ENCODE measurements at places on chromosomes 12 and 14.
A peak's percentile ranks its signal among the peaks of the same experiment; 100 is the strongest.

- no peak for DNase-seq
Observed at GRCh38 chr12:95877622-95878021, 18.9 kb downstream of the SNRPF start.

DNA sequence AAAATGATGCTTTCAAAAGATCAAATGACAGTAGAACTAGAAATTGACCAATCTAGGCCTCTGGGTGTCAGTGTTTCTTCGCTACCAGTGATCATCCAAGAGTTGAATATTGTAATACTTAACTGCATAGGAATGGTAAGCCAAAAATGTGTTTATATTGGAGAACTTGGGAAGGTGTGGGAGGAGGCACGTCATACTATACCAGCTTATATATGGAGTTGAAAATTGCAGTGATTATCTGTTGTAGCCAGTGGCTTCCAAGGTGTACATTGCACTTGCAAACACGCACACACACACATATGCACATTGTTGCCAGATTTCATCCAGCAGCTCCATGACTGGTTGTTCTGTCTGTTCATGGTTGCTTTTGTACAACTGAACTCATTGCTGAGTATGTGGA lies 36.1 kb downstream of the EID3 start:
- no peak for DNase-seq

DNA sequence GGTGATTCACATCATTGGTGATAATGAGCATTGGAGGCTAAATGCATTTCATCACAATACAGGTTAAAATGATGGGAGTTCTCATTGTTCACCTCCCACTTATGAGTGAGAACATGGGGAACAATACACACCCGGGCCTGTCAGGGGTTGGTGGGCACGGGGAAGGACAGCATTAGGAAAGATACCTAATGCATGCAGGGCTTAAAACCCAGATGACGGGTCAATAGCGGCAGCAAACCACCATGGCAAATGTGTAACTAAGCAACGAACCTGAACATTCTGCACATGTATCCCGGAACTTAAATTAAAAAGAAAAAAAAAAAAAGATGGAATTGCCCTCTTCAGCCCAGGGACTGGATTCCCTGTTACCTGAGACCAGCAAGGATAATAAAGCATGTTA lies 2.3 kb upstream of the LUM start:
- peak; percentile 71 for DNase-seq

DNA sequence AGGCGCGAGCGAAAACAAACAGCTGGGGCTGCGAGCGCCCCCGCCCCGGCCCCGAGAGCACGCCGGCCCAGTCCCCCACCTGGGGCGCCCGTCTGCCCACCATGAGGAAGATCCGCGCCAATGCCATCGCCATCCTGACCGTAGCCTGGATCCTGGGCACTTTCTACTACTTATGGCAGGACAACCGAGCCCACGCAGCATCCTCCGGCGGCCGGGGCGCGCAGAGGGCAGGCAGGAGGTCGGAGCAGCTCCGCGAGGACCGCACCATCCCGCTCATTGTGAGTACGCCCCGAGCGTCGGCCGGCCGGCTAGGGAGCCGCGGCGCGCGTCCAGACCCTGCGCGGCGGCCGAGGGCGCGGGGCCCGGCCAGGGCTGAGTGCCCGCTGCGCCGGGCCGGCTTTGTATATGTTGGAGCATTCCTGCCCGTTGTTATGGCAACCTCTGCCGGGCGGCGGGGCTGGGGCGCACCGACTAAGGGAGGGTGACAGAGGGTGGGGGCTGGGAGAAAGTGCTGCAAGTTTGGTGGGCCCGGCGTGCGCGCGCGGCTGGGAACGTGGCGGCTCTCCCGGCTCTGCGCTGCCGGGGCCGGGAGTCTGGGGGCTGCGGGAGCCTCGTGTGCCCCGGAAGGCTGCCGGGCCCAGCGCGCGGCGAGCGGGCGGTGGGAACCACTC lies 367 bp downstream of the GALNT16 start:
- peak; percentile 83 for DNase-seq

GRCh38 chr12:52204931-52205505 lies 13.2 kb upstream of the KRT80 start:
- DNase-seq = peak; percentile 53

GRCh38 chr12:56568146-56568545 lies 46.5 kb downstream of the RBMS2 start:
- DNase-seq = no peak

- DNase-seq = peak; percentile 83
Observed at GRCh38 chr12:126874427-126875026, 1392.4 kb upstream of the TMEM132C start.

- DNase-seq = no peak
Observed at GRCh38 chr14:88194531-88194930, 128.5 kb downstream of the KCNK10 start.

DNA sequence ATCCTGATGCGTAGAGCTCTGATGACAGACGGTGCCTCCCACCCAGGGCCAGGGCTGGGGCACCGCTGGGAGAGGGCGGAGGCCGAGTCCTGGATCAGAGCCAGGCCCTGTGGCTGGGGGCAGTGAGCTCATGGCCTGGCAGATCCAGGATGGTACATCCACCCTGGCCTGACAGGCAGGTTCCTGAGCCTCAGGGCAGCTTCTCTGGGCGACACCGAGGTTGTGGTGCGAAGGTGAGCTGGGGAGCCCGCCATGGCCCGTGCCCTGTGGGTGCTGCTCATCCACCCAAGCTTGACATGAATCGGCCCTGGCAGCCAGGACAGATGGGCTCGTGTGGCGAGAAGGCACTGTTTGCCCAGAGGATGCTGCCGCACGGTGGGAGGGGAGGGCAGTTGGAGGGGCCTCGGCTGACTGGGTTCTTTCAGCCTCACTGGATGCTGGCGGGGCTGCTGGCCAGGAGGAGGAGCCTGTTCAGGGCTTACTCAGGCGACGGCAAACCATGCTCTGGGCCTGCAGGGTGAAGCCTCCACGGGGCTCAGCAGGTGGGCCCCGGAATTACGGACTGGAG lies 16.6 kb downstream of the LRTM2 start:
- DNase-seq = peak; percentile 80

DNA sequence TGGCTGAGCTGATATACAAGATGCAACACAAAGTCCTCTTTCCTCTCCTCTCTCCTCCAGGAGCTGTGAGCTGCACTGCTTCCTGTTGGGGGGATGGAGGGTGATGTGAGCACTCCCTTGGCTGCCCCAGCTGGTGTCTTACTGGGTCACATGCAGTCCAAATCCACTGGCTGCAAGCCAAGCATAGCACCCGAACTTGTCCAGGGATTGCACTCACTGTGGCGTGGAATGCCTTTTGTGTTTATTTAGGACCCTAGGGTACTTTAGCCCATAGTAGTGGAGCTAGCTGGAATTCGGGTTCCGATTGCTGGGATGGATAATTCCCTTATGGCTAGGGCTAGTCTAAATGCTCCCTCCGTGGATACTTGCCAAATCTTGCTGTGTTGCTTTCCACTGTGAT lies 424.9 kb upstream of the SYT1 start:
- DNase-seq = no peak

- DNase-seq = peak; percentile 68
Observed at GRCh38 chr12:130644566-130644965, 71.5 kb downstream of the RIMBP2 start.

DNA sequence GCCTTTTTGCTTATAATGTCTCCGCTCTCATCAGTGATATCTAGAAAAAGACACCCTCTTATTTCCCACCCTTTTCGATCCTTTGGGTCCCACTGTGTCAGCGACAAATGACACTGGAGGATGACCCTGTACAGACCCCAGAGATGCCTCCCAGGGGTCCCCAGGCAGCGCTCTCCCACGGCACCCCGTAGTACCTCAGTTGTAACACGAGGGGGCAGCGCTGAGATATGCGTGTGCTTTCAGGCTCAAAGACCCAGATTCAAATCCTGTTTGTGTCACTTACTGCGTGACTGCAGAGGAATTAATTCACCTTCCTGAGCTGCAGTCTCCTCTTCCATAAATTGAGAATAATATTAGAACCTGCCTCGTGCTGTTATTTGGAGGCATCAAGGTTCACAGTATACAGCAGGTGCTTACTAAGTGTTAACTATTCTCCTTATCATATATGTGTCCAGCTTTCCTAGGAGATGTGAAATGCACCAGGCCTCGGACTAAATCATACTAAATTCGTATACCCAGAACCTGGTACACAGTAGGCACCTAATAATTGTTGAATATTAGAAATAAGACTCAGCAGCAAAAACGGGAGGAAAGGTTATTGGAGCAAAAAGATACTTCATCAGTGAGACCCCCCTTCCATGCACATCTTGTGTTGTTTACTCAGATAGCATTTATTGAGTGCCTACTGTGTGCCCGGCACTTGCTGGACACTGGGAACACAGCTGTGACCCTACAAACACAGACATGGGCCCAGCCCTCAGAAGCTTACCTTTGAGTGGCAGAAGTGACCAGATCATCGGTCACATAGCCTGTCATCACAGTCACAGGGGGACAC lies 99.9 kb downstream of the PHETA1 start:
- DNase-seq = no peak

GRCh38 chr12:4478933-4479332 lies 33.3 kb upstream of the FGF6 start:
- no peak for DNase-seq

GRCh38 chr12:6249580-6249979 lies 49.4 kb downstream of the CD9 start:
- peak; percentile 15 for DNase-seq

Data from posterior vena cava (tissue), 2 donors.